Cardiac muscle cell (in vitro differentiated cells and primary cell): ENCODE measurements at places on chromosomes 16 and 17.

- DNase-seq: no peak
Measured at GRCh38 chr17:51770027-51770759, 388.3 kb downstream of the CA10 start.

- DNase-seq: no peak
Measured at GRCh38 chr17:68710976-68711375, 109.8 kb upstream of the FAM20A start.

- DNase-seq: no peak
Measured at GRCh38 chr16:27198451-27199234, 4.7 kb upstream of the KDM8 start.

DNA sequence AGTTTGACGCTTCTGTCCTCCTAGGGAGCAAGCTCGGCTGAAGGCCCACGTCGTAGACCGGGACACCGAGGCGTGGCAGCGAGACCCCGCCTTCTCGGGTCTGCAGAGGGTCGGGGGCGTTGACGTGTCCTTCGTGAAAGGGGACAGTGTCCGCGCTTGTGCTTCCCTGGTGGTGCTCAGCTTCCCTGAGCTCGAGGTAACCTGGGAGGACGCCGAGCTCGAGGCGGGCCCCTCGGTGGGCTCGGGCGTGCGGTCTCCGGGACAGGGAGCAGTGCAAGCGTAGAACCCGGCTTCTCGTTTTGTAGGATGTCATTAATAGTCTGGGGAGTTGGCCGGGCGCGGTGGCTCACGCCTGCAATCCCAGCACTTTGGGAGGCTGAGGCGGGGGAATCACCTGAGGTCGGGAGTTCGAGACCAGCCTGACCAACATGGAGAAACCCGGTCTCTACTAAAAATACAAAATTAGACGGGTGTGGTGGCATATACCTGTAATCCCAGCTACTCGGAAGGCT, 715 bp downstream of the ENDOV start:
- no peak for DNase-seq

DNA sequence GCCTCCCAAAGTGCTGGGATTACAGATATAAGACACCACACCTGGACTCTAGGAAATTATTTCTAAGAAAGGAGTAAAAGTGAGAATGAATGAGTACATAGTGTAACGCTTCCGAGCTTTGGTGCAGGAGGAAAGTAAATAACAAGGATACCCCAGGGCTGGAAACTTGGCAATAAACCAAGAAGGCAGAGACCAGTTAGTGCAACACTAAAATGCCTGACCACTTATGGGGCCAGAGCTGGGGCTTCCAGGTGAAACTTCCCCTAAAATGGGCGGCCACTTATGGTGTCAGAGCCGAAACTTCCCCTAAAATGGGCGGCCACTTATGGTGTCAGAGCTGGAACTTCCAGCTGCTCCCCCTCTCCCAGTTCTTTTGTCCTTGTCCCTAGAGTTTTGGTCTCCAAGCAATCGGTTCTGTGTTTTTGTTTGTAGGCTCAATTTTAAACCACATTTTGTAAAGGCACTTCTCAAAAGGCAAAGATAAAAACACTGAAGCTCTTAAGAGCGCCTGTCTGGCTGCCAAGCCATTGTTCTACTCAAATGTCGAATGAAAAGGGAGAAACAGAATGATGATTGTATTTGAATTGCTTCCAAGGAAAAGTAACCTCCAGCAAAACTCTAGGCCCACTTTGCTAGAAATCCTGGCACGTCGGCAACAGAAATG, 63.9 kb downstream of the NXN start:
- DNase-seq: peak; percentile 89

GRCh38 chr17:77184474-77184873, 43.7 kb downstream of the SEC14L1 start:
- DNase-seq: no peak

DNA sequence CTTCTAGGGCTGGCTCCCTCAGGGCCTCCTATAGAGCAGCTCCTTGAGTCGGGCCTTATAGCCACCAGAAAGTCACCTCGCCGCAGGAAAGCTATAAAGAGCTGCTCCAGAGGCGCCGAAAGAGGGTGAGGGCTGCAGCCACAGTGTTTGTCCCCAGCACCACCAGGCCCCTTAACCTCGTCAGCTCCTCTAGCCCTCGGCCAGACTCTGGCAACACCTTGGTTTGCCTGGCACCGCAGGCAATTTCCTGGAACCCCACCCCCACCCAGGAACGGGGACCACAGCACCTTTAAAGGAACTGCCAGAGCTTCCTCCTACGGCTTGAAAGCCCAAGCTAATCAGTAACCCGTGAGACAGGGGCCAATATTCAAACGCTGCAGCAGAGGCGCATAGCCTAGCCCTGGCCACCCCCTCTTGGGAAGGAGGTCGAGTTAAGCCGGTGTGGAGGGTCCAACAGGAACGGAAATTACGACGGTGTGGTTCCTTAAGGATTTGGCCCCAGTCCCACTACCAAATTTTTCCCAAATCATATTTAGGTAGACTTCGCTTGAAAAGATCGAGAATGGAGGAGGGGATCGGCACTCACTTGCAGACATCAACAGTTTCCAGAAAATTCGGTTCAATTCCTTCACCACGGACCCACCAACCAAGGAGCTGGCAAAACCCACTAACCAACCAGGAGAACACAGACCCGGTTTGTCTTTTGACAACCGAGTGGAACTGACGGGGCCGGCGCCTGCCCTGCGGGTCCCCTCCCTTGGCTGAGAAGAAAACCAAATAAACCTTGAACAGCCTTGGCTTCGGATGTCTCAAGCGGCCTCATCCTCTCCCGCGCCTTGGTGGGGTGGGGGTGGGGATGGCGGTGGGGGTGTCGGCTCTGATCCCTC, 3.0 kb downstream of the HOXB6 start:
- no peak for DNase-seq

DNA sequence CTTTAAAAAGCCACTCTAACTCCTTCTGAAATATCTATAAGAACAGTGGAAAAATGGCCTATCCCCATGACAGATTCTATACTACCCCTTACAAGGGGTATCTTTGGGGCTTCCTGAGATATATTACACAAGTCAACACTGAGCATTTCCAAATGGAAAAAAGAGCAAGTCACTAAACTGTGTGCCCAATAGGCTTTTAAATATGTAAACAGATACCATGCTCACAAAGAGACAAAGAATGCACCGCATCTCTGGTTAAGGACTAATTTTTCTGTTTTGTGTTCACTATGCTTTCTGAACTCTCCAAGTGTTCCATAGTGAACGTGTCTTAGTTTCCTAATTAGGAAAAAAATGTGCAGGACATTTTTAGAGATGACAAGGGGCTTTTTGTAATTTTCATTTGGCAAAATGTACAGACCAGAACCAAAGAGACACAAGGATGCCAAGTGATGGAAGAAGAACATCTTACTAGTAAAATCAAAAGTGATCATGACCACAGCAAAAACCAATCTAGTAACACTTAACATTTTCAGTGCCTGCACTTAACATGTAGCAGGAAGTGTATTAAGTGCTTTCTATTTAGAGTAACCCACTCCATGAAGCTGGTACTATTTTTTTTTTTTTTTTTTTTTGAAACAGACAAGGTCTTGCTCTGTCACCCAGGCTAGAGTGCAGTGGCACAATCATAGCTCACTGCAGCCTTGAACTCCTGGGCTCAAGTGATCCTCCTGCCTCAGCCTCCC, 21.5 kb downstream of the MYH11 start:
- peak; percentile 51 for DNase-seq

DNA sequence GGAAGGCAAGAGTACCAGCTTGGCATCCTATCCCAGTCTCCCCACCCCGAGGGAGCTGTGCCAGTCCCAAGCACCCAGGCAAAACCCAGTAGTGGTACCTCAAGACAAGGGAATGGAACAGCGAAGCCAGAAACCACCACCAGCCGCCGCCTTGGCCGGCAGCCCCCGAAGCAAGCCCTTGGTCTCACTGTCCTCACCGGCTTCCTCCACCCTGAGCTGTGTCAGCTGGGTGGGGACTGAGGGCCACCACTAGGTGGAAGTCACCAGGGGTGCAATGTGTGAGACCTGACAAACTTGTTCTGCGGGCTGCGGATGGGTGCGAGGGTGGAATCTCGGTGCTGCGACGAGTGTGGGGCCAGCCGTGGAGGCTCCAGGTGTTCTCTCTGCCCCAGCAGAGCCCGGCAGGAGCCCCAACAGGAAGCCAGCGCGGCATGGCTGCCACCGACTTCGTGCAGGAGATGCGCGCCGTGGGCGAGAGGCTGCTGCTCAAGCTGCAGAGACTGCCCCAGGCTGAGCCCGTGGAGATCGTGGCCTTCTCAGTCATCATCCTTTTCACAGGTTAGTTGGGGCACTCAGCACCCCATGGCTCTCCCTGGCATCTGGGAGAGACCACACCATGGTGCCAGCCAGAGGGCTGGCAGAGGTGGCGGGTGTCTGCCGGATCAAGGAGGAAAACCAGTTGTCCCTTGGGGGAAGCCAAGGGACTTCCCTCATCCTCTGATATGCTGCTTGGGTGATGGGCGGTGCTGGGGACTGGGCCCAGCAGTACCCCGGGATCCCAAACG, 6.7 kb downstream of the SMIM5 start:
- no peak for DNase-seq
